NCI-H1930 (cell line): ENCODE measurements at places on chromosomes 6 and 20.

- no peak for DNase-seq
Observed at GRCh38 chr20:22681591-22682248, 97.3 kb upstream of the FOXA2 start.

DNA sequence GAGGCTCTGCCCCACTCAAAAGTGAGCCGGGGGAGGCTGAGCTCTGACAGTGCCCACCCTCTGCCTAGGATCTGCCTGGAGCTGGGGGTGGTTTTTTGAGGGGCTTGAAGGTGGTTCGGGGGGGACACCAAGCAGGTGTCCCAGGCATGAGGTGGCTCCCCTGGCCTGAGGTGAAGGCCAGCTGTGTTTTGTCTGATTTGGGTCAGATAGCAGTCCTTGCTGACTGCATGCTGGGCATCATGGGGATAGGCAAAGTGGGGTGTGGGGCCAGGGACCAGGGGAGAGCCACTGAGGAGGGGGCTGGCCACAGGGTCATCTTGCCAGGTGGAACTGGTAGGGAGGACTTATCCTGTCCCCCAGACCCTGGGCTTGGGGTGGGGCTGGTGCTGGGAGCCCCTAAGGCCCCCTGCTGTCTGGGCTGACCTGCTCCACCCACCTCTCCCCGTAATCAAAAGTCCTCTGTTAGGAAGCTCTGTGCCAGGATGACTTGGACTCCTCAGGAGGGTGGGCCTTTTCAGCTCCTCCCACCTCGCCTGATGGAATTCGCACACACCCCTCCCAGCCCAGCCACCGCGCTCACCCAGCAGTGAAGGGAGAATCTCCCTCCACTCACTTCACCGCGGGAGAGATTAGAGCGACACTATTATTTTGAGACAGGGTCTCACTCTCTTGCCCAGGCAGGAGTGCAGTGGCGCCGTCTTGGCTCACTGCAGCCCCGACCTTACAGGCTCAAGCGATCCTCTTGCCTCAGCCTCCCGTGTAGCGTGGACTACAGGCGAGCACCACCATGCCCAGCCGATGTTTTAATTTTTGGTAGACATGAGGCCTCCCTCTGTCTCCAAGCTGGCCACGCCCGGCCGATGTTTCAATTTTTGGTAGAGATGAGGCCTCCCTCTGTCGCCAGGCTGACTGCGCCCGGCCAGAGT lies 1.5 kb upstream of the COL9A3 start:
- no peak for DNase-seq

DNA sequence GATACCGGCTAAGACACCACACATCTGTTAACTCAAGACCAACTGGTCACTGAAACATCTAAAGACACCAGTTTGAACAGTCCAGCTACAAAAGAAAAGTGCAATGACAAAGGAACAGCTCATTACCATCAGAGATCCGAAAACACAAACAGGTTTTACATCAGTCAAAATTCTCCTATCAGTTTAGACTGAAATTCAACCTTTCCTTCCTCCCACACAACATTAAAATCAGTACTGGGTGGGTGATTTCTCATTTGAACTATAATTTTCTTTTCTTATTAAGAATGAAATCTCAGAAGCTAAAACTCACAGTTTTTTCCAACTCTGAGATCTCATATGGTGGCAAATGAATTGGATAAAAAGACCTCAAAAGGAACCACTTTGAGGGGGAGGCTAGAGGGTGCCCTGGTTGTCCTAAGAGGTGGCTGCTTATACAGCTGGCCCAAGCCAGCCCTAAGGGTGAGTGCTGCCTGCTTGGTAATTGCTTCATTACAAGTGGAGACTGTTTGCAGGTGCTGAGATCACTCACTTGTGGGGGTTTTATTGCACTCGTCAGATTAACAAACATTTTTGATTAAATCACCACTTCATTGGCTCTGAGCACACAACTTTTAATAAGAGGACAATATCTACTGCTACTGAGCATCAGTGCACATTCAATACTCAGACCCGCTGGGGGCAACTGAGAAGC lies 4.3 kb downstream of the CCDC167 start:
- no peak for DNase-seq

DNA sequence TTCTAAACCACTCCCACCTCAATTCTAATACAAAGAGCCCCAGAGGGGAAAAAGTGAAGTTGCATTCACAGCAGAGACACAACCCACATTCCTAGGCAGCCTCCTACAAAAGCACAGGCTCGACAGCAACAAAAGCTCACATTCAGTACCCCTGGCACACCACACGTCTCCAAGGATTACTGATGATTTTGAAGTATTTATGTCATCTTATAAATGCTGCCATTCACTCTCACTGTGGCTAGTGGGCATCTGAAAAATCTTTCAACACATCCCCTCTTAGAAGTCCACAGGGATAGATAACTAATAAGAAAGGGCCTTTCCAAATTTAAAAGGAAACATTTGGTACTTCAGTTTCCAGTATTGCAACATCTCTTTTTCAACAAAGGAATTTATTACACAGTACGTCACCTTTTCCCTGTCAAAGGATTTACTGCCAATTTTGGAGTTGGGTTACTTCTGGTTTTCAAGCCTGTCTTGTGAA lies 146.7 kb downstream of the TASP1 start:
- DNase-seq, result no peak

GRCh38 chr6:141552463-141552862 lies 580.3 kb upstream of the GJE1 start:
- DNase-seq, result no peak

DNA sequence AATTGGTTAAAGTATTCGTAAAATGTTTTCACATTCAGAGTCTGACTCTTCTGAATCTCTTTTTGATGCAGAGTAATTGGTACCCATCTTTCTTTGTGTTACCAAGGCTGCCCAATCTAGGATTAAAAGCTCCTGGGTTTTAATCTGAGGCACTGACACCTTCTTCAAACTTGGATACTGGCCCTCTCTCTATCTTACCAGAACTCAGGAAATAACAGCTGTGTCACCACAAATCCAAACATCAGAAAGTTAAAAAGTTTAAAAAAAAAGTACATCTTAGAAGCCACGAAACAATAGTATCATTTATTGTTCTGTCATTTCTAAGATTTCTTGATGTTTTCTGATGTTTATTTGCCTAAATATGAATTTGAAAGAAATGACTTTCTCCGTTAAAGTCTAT lies 255.5 kb upstream of the RUNX2 start:
- no peak for DNase-seq

- DNase-seq, result no peak
Observed at GRCh38 chr6:8181160-8181881, 79.0 kb upstream of the EEF1E1 start.

DNA sequence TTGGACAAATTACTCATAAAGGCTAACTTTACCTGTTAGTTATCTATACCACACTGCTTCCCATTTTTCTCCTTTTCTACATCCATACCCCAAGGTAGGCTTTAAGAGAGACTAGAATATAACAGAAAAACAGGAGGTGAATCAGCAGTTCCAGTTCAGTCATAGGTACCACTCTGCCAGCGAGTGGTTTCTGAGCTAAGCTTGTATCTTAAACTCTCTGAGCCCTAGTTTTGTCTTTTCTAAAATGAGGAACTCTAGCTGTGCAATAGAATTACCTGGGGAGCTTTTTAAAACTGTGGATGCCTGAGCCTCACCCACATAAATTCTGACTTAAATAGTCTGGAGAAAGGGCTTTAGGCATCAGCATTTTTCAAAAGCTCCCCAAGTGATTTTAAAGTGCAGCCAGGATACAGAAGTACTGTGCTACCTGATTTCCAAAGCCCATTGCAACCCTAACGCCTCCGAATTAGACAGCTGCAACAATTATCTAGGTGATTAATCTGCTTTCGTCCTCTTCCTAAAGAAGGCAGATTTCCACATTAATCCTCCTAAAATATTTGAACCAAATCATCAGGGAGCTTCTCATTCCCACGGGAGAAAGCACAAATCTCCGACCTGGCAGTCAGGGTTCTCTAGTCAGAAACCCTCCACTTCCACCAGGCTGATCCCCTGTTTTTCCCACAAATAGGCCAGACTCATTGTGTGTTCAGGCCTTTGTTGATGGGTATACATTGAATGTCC lies 37.4 kb upstream of the RPL7L1 start:
- no peak for DNase-seq

DNA sequence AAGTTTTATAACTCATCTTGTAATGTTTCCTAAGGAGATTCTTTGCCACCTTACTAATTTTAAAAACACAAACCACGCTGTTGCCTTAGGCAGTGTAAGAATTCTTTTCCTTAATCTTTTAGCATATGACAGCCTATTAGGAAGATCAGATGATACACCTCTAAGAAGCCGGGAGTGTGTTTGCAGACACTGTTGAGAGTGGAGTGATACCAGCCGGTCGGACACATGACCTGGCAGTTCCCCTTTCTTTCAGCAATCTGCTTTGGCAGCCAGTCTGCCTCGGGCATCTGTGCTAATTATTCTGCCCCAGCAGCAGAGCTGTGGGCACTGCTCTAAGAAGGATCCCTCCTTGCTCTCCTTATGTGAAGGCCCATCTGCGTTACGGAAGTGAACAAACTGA lies 50.9 kb downstream of the PLCB4 start:
- DNase-seq, result no peak

DNA sequence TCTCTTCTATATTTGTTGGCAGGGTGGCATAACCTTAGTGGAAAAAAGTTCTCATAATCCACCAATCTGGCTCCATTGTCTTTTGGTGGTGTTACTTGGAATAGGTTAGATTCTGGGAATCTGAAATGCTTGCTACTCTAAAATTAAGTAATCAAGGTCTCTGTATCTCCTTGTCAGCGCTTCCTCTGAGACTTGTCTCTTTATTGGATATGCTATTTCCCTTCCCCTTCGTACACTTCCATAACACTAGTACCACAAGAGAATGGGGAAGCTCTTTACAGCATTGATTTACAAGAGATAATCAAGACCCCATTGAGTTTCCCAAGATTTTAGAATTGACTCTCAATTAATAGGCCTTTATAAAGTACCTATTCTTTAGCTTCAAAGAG lies 280.2 kb downstream of the ADGB start:
- DNase-seq, result no peak

GRCh38 chr6:142448091-142448729 lies 146.4 kb downstream of the ADGRG6 start:
- DNase-seq, result no peak
